Type B pancreatic cell (in vitro differentiated cells): ENCODE measurements at places on chromosomes 16 and 17. TPM values are rescaled to one million over a fixed set of nuclear protein-coding genes. Genes with fewer than 3 reads are reported as not detected.

The SYCE1L gene
- 12.4 and 20.0 TPM in 2 replicates for total RNA-seq

The CRHR1 gene
- 0.17 and 0.43 TPM in 2 replicates for total RNA-seq

The KRTAP2-3 gene
- 0.98 TPM in 1 of 2 replicates, not detected in the other for total RNA-seq

The FOXN1 gene
- total RNA-seq: 1.0 and 1.2 TPM in 2 replicates

The IGFBP4 gene
- total RNA-seq: 25.7 and 78.2 TPM in 2 replicates

The DLX4 gene
- 3.1 and 10.4 TPM in 2 replicates for total RNA-seq
